Germinal center (tissue), 1 donor: ENCODE measurements at places on chromosomes 3 and 15.

- no peak for DNase-seq
Measured at GRCh38 chr3:64306745-64307144, 81.5 kb upstream of the PRICKLE2 start.

DNA sequence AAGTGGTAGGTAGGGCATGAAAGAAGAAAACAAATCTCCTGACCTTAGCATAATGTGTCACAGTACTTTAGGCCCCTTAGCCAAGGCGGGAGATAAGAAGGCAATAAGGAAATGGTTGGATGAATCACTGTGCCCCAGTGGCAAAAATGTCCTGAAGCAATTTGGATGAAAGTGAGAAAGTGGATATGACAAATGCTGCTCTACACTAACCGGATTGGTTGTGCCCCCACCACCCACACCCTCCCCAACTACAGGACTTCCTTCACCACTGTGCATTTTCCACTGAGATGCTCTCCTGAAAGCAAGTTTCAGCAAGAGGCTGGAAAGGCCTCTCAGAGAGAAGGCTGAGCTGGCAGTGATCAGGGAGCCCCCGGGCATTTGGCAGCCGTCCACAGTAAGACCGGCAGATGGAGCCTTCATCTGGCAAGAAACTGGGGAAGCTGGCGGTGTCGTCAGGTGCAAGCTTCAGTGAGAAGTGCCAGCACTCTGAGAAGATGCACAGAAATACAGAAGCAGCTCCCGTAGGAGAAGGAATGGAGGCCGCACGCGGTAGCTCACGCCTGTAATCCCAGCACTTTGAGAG, 63.8 kb downstream of the ATP1B3 start:
- DNase-seq = no peak

GRCh38 chr3:128870347-128870746, 9.1 kb upstream of the ACAD9 start:
- no peak for DNase-seq

GRCh38 chr3:155736381-155736780, 8.5 kb downstream of the PLCH1 start:
- no peak for DNase-seq

GRCh38 chr15:59996298-59997041, 7.6 kb upstream of the FOXB1 start:
- no peak for DNase-seq

- no peak for DNase-seq
Measured at GRCh38 chr3:18529631-18530030, 104.5 kb upstream of the SATB1 start.

DNA sequence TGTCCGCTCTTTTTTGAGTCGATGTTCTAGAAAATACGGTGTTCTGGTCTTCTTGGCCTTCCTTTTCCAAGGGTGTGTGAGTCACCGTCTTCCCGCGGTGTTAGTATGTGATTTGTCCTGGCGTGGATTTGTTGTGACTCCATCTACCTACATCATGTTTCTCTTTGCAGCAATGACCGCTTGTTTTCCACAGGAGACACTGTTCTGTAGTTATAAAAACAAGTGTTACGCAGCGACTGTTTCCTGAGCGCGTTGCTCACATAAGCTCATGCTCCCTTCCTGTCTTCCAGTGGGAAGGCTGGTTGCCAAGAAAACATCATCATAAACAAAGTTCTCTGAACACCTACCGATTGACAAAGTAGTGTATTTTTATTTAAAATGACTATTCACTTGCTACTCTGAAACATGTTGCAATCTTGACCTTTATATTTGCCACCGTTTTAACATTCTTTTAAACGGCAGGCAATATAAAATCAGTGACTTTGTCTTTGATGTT, 19.0 kb downstream of the USP13 start:
- DNase-seq = no peak

DNA sequence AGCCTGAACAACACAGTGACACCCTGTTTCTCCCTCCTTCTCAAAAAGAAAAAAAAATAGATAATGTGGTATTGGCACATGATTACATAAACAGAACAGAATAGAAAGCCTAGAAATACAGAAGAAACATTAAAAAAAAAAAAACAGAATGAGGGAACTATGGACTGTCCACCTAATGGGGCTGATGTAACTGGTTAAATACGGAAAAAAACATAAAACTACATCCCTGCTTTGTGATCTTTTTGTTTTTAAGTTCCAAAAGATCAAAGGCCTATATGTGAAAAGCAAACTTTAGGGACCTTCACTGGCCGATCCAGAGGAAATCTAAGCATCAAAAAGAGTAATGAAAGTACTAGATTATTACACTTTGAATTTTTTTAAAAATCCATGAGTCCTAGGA, 17.2 kb downstream of the TMEM202 start:
- no peak for DNase-seq
